ENCODE measurements at places on chromosomes 1 and 21.

- peak; percentile 86 for DNase-seq
Measured at GRCh38 chr1:214446772-214447556, 104.4 kb downstream of the PTPN14 start.

GRCh38 chr1:58689167-58689566 is 10.7 kb downstream of the MYSM1 start:
- no peak for DNase-seq

DNA sequence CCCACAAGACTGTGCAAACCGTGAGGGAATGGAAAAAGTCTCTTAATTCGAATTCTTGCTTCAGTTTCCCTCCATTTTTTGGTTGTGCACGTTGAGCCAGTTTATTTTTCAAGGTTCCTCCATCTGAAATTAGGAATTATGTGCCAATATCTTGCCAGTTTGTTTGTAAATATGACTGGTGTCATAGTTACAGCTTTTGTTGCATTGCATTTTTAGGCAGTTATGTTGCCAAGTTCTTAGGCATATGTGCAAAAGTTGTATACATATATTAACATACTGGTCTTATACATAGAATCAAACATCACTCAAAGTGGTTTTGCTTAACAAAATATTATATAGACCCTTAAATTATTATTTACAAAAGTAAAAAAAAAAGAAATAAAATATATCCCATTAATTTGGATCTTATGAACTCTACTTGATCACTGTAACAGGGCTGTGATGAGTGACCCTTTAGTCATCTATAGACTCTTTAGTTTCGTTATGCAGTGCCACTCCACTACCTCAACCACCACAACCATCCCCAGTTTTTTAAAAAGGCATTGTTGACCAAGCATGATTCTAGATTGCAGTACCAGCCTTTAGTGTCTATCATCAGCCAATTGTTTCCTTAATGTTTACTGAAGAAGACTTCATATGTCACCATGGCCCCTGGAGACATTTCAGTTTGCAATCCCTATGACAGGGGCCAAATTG is 20.9 kb upstream of the DYNLT5 start:
- DNase-seq: no peak

- no peak for DNase-seq
Measured at GRCh38 chr1:1003618-1004419, 3.9 kb upstream of the HES4 start.

- no peak for DNase-seq
Measured at GRCh38 chr1:204961765-204962419, 81.1 kb upstream of the CNTN2 start.

GRCh38 chr1:214029796-214030195 is 42.0 kb downstream of the PROX1 start:
- no peak for DNase-seq

DNA sequence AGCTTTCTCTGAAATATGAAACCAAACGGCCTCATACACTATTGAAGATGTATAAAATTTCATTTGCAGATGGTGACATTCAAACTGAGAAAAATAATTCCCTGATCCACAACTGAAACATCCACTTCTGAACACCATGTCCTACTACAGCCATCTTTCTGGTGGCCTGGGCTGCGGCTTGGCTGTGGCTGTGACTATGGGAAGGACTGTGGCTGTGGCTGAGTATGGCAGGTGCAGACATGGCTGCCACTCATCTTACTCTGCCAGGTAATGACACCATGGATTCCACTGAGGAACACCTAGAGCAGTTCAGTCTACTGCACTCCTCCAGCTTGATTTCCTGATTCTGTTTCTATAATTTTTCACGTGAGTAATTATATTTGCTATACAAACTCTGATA is at the start of gene KRTAP20-4:
KRTAP20-4 (plus strand) TSS at position 106 of the 400 bp plus-strand sequence.
- no peak for DNase-seq

DNA sequence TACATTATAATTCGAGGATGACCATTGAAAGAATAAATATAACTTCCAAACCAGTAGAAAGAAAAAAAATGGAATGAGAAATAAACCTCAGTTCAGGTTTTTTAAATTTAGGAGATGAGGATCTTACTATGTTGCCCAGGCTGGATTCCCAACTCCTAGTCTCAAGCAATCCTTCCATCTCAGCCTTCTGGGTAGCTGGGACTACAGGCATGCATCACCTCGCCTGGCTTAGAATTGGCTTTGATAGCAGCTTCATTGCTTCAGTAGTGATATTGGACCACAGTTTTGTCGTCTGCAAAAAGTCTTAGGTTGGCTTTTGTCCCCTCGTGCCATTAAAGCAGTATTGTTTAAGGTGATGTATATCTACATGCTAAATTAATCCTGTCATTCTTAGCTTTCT is 2.9 kb downstream of the NASP start:
- no peak for DNase-seq

- no peak for DNase-seq
Measured at GRCh38 chr21:37233551-37234146, 33.5 kb downstream of the VPS26C start.

DNA sequence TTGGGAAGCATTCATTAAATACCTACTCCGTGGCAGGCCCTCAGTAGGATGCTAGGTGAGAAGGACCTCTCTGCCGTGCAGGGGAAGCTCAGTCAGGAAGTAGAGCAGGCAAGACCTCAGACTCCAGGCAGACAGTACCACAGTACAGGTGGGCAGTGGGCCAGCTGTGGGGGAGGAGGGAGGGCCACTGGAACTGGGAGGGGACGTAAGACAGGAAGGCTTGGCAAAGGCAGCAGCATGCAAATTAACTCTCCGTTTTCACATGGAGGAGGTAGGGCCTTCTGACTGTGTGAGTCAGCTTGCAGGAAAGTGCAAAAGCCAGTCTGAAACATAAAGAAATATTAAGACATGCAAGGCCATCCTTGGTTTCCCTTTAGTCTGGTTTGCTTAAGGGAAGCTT is 157.7 kb downstream of the TRIM33 start:
- DNase-seq: no peak

DNA sequence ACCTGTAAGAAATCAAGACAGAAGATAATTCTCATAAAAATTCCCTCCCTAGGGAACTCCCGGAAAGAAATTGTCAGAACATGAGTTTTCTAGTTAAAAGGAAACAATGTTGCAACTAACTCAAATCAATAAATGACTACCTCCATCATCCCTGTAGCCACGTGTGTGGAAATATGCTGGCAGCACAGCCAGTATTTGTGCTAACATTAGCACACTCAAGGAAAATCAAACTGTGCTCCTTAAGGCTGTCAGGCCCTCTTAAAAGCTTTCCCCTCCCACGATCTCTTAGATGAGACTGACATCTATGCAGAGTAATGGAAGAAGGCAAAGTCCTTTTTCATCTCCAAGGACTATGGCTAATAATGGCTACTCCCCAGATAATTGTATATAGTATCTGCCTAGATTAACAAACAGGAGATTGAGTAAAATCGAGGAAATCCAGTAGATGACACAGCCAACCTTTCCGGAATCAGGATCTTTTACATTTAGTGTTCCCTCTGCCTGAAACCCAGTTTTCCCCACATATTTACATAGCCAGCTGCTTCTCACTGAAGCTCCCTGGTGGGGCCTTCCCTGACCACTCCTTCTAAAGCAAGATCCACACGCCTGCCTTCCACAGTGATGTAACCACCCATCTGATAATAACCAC is 50.9 kb upstream of the NR5A2 start:
- DNase-seq: no peak

GRCh38 chr1:244968881-244969280 is 104.5 kb upstream of the HNRNPU start:
- no peak for DNase-seq

- peak; percentile 57 for DNase-seq
Measured at GRCh38 chr1:27602462-27603308, 1.3 kb downstream of the AHDC1 start.

DNA sequence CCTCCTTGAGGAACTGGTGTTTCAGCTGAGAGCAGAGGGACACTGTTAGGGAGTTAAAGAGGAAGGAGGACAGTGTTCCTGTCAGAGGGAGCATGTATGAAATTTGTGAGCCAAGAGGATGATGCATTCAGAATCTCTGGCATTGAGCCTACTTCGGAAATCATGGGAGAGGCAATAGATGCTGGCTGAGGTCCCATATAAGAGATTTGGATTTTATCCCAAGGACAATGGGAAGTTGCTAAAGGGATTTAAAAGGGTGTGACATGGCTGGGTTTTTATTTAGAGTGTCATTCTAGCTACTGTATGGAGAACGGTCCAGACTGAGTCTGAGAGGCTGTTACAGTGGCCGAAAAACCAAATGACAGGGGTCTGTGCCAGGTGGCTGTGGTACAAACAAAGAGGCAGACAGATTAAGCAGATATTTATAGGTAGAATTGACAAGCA is 403.2 kb upstream of the B3GALT2 start:
- DNase-seq: no peak

DNA sequence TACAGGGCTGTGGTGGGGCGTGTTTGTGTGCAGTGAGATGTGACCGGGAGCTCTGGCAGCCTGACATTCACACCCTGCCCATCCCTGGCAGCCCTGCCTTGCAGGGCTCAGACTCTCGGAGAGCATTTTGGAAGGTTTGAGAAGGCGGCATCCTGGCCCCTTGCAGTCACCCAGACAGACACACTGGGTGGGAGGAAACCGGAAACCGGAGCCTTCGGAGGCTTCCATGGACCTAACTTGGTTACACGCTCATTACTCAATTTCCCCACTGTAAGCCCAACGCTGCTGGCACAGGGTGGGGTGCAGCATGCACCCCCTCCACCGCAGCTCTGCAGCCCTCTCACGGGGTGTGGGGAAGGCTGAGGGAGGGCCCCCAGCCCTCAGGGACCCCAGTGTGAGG is 22.2 kb upstream of the RSPO1 start:
- no peak for DNase-seq

GRCh38 chr1:184113251-184113650 is 61.7 kb downstream of the TSEN15 start:
- DNase-seq: no peak

DNA sequence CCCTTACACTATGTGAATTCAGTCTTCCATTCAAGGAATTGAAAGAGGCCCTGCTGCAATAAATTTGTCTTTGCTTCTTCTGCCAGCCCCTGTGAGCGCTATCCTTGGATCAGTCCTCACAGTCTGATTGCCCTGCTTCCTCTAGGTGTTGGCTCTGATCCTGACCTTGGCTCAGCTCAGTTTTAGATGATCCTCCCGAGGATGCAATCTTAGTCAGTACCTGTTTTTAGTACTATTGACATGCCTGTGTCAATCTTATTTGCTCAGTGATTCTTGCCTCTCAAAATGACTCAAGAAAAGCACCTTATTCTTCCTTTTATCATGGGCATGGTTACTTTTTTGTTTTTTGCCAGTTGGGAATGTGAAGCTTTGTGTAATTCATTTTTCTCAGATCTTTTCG is 101.4 kb upstream of the KCNK1 start:
- DNase-seq: no peak

All from NAMALWA (cell line).